Cardiac muscle cell (in vitro differentiated cells and primary cell): ENCODE measurements at places on chromosomes 5 and 9. TPM values are rescaled to one million over a fixed set of nuclear protein-coding genes. Genes with fewer than 3 reads are reported as not detected.

Gene ANKRD20A1
- total RNA-seq = 0.07 and 0.12 TPM in 2 replicates

Gene GRXCR2
- total RNA-seq = not detected in 2 replicates

Gene SUSD3
- not detected in 2 replicates for total RNA-seq

Gene TRIM7
- total RNA-seq = 0.39 TPM in 1 of 2 replicates, not detected in the other

Gene ALDOB
- not detected in 2 replicates for total RNA-seq

Gene CTNND2
- 6.3 and 11.0 TPM in 2 replicates for total RNA-seq

Gene PRR16
- total RNA-seq = 2.3 and 3.8 TPM in 2 replicates

Gene LMX1B
- total RNA-seq = 0.14 TPM in 1 of 2 replicates, not detected in the other

Gene CNTNAP3B
- 0.66 and 0.88 TPM in 2 replicates for total RNA-seq
